KBM-7 (cell line): ENCODE measurements at places on chromosomes 2 and 18.

GRCh38 chr2:148966438-148966758, 72.1 kb upstream of the LYPD6B start:
- no peak for DNase-seq

DNA sequence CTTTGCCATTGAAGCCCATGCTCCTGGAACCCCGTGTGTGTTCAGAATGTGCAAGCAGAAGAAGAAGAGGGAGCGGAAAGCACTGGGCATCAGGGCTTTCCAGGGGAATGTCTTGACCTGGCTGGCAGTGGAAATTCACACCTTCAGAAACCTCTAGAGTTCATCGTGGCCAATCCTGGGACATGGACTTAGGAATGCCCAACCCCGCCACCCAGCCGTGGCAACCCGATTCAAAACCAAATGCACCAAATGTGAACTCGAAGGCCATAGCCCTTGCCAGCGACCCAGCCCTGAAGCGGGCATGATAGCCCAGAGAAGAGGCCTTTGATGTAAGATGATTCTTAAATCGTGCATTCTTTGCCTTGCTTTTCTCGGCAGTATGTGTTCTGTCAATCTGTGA, 69.4 kb downstream of the ADI1 start:
- no peak for DNase-seq

DNA sequence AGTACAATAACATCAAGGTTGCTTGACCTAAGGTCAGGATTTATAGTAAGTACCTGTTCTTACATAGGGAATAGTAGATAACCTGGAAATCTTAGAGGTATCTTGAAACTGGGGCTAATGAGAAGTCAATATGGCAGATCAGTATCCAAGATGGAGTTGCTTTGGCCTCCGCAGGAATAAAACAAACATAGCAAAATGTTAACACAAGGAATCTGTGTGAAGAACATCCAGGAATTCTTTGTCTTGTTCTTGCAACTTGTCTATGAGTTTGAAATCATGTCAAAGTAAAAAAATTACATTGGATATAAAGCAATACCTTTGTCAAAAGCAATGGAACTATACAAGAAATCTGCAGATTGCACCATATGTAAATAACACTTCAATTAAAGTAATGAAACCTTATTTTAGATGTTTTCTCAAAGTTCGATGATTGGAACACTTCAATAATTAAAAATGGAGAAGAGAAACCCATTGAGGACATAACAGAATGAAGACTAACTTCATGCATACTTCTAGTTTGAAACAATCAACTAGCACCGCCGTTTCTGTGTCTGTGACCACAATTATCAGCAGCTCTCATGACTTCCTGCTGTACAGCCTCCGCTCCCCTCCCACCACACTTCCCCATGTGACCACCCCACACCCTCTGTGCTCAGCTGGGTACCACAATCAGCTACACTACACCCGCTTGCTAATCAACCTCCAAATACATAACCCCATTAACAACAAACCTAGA, 27.6 kb downstream of the C2orf76 start:
- DNase-seq, result peak; percentile 79

DNA sequence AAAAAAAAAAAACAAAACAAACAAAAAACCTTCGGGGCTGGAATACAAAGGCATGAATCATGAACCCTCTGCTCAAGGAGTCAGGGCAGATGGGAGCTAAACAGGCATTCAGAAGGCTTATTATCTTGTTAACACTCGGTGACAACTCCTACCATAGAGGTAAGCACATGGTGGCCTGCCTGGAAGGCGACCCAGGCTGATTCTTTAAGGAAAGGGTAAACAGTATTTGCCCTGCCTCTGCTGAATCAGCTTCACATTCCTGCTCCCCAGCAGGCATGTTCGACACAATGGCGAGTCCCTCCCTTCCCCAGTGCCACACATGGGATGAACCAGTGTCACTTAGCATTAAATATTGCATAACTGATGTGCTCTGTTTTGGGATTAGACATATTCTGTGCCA, 191.9 kb downstream of the ARL4C start:
- no peak for DNase-seq

DNA sequence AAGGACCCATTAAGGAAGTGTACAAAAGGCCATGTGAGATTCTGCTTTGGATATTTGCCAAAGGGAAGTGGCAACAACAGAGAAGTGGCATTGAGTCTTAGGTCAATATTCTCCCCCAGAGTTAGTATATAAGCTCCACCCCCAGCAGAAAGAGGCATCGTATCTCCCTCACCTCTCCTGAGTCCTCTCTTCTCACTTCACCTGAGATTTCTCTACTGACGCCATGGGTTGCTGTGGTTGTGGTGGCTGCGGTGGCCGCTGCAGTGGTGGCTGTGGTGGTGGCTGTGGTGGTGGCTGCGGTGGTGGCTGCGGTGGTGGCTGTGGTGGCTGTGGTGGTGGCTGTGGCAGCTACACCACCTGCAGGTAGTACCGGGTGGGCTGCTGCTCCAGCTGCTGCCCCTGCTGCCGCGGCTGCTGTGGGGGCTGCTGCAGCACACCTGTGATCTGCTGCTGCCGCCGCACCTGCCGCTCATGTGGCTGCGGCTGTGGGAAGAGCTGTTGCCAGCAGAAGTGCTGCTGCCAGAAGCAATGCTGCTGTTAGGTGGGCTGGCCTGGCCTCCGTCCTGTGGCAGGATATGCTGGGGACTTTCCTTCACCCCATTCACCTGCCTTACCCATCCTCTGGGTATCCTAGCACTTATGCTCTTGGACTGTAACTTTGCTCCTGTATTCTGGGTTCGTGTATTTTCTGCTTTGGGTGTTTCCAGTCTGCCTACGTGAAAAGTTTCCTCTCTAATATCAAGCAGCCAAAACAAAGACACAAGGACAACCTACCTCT, 5.9 kb downstream of the SCYGR3 start:
- DNase-seq, result peak; percentile 66

DNA sequence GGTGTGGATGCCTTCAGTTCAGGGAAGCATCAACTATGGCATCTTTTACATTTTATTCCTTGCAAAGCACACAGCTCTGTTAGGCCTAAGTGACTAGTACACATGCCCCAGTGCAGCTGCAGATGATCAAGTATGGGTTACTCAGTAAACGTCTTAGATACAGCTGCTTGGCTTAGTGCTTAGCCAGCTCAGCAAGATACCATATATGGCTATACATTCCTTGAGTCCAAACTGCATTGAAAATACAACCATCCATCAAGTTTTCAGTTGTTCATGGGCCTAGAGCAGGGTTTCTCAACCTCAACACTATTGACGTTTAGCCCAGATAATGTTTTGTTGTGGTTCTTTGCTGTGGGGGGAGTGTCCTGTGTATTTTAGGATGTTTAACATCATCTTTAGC, 769.9 kb downstream of the TSN start:
- no peak for DNase-seq

GRCh38 chr18:13161276-13161899, 57.2 kb upstream of the LDLRAD4 start:
- DNase-seq, result no peak

DNA sequence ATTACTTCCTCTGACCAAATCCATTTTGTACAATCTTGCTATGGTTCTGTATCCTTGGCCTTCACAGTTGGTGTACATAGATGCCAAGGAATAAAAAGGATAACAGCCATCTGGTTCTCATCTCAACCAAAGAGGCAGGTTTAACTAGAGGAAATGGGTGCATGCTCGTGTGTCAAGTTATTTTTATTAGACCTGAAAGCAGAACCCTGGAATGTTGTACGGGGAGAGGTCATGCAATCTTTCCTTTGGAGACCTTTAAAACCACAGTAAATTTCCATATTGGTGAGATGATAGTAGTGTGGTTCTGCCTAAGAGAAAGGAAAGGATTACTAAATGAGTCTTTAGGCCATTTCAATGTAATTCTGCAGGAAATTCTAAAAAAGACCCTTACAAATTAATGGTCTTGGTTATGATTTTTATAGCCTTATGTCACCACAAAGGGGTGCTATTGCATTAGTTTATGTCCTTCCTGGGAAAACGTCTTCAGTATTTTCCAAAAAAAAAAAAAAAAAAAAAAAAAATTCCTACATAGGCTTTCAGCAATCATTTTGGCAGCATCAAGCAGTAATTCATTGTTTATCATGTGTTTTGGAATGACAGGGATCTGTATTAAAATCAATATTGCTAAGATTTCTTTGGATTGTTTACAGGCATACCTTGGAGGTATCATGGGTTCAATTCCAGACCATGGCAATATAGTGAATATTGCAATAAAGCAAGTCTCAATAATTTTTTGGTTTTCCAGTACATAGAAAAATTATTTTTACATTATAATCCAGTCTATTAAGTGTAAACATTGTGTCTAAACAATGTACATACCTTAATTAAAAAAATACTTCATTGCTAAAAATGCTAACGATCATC, 270.8 kb downstream of the NYAP2 start:
- peak; percentile 17 for DNase-seq

GRCh38 chr2:112896909-112897623, 13.9 kb upstream of the IL37 start:
- DNase-seq, result no peak

DNA sequence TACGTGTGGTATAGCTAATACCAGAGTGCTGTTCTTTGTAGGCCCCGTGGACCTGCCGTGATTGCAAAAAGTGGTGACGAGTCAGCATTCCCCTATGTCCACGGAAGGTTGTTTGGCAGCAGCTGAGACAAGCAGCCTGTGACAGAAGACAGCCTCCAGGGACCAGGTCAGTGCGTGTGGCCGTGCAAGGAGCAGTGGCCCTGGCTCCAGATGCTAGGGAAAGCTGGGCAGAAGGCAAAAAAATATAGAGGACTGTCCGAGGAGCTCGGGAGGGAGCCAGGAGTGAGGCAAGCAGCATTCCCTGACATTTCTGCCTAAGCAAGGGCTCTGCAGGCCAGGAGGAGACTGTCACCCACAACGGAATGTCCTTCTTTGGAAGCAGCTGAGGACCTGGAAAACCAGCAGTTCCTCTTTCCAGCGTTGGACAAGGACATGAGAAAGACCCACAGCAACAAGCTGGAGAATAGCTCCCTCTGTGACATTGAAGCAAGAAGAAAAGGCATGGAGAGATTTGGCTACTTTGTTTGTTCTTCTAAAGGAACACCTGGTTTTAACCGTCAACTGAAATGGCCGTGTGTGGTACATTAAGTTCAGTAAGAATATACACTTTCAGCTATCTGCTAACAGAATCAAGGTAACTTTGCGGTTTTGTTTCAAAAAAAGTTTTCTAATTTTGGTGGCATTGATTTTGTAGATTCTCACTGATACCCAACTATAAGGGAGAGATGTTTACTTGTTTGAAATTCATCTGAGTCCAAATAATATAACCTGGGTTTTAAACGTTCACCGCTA, 58.3 kb downstream of the NPAS2 start:
- no peak for DNase-seq

DNA sequence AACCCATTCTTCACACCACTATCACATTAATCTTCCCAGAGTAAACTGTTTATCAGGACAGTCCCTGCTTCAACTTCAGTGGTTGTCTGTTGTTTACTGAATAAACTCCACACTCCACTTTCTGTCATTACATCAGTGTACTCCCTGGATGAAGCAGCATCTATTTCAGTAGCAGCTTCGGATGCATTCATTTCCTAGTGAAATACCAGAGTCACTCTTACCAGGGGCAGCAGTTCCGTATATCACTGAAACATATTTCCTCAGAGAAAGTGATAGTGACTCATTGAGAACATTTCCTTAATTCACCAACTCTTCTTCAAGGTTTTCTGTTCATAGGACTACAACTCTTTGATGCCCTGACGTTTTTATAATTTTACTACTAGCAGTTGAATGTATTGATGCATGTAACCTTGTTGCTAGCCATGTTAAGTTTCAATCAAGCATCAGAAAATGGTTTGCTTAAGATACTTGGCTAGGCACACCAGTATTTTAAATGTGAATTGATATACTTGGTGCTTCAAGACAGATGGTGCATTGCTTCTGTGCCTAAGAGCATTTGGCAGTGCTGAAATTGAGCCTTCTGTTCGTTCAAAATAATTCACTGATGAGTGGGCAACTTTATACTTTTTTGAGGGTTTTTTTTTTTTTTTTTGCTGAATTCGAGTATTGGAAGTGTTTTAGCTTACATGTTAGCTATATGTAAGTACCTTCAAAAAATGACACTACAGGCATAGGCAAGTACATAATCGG, 92.3 kb downstream of the UBE2E3 start:
- DNase-seq, result no peak

DNA sequence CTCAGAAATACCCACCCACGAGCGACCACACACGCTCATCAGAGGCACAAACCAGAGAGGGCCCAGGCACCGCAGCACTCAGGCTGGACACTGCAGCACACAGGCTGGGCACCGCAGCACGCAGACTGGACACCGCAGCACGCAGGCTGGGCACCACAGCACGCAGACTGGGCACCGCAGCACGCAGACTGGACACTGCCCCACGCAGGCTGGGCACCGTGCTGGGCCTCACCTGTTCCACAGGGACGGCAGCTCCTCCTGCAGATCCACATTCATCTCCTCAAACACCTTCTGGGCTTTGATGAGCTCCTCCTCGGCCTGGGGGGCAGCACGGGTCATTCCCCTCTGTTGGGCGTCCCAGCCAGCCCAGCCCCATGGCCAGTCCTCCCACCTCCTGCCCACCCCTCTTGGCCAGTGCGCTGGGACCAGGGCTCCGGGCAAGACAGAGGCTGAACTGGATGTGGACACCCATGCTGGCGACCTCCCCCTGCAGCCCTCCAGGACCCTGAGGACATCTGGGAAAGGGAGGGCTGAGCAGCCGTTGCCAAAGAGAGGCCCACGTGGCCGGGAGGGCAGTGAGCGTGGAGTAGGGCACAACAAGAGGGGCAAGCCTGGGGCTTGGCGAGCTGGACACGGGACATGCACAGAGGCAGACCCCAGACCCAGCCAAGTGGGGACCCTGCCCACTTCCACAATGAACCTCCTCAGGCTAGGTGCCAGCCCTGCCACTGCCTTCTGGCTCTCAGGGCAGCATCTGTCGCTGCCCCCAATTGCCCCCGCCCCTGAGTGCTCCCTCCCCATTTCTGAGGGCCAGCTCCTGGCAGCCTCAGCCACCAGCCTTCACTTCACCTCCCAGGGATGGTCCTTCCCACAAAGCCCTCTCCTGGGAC, 43.0 kb downstream of the BIN1 start:
- DNase-seq, result no peak

DNA sequence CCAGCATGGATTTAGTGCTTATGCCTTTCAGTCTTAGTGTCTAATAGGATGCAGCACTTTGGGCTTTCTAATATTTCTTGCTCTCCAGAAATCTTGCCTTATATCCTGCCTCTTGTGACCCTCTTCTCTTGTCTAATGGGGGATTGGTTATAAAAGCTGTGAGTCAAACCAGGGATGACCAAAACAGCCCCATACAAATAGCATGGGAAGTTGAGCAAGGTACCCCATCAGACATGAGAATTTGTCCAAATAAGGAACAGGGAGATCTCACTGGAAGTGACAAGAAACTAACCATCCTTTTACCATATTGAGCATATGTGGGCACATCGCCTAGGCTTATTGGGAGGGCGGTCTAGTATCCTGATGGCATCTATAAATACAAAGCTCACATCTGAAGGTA, 78.8 kb upstream of the BZW1 start:
- DNase-seq, result no peak

- DNase-seq, result no peak
Observed at GRCh38 chr2:66301767-66302140, 133.2 kb upstream of the MEIS1 start.

GRCh38 chr18:63997041-63997440, 27.2 kb downstream of the SERPINB8 start:
- no peak for DNase-seq
